Fibroblast of villous mesenchyme (primary cell): ENCODE measurements at places on chromosomes 5 and 9. TPM values are rescaled to one million over a fixed set of nuclear protein-coding genes. Genes with fewer than 3 reads are reported as not detected.

Gene COQ4
- total RNA-seq: 22.0 and 32.5 TPM in 2 replicates

Gene PCDHB16
- under 0.01 and 0.32 TPM in 2 replicates for total RNA-seq

Gene PLGRKT
- total RNA-seq: 17.7 and 20.3 TPM in 2 replicates

Gene IL13
- not detected in 2 replicates for total RNA-seq

DNA sequence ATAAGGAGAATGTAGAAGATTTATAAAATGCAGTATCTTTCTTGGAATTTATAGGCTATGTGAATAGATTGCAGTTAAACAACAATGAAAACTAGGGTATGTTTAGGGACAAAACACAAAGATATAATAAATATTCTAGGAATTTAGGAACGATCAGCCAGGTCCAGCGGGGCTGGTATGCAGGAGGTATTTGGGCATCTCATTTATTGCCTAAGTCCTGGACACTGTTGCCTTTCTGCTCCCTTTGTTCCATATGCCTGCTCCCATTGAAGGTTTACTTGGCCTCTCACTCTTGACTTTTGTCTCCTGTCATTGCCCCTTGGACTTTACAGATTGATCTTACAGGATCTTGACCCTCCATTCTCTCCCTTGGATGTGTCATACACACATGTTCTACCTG is 55.9 kb downstream of the SNX24 start:
- no peak for DNase-seq
